ENCODE measurements at places on chromosomes 4 and X.

DNA sequence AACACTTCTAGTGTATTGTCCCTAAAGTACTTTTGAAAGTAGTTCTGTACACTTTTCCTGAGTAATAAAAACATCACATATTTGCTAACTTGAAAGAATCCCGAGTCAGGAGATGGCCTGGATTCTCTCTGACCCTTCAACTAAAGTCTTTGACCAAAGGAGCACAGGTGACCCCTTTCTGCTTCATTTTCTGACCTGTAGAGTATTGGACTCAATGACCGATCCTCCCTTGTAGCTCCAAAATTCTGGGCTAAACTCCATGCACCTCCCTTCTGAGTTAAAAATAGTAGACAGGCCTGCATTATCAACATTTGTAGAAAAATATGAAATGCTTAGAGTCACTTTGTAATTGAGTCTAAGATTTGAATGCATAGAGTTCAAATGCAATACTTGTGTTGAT is 4.0 kb upstream of the TAPT1 start:
- no peak for DNase-seq

DNA sequence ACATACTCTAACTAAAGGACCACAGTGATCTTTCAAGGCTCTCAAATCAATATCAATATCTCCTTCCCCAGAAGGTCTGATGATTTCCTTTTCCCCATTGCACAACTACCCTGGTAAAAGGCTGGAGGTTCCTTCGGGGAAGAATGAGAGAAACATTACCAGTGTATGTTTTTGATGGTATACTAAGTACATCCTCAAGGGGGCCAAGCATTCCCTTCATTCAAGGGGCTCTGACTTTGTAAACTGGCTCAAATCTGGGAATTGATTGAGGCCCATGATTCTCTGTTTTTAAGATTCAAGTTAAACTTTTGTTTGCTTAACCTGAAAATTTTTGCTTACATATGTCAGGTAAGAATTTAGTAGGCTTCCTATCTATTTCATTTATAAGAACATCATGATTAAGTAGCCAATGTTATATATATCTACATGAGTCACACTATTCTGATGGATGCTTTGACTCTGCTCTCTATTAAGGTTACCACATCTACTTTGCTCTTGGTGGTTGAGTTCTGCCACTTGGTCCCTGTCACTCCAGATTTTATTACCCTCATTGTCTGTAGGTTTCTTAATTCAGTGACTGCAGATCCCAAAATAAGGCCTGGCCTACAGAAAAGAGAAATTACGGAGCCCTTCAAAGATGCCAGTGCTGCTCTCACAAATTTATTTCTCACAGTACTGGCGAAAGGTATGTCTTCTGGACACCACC is 16.4 kb upstream of the GUCY1B1 start:
- DNase-seq: no peak

- no peak for DNase-seq
These were observed 475.3 kb downstream of the EPHA5 start for GRCh38 chr4:65195002-65195401.

DNA sequence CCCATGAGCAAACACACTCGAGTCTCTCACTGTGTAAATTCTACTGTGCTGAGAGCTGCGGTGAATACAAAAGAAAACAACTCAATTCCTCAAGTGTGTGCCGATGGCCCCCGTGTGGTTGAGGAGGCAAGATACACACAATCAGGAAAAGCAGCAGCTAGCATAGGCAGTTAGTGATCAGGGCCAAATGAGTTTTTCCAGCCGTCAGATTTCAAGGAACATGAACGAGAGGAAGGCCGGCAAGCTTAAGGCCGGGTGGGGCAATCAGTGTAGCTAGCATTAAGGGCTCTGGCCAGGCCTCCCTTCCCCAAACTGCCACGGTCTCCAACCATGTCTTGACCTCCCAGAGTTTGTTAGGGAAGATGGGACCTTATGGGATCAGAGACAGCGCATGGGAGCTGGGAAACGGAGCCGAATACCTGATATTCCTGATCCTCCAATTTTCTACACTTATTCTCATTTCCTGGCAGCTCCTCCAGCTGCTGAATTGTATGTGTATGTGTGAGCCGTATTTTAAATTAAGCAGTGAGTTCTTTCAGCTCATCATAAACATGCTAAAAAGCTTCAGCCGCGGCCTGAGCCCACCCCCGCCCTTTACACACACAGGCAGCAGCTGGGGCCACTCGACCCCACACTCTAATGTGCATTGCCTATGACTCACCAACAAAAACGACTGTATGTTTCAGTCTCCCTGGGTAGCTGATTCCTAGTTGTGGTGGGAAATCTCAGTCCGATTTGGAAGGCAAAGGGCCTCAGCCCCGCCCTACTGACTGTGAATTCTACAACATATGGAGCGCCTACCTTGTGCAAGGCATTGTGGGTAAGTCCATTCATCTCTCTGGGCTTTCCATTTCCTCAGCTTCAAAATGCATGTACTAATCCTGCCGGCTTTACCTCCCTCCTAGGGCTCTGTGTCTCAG is 59.9 kb downstream of the RTL9 start:
- no peak for DNase-seq

- no peak for DNase-seq
These were observed 723 bp downstream of the NKX6-1 start for GRCh38 chr4:84498203-84498934.

- no peak for DNase-seq
These were observed 2.8 kb downstream of the PSMD10 start for GRCh38 chrX:108088511-108088910.

- DNase-seq: no peak
These were observed 2185.9 kb upstream of the TENM3 start for GRCh38 chr4:180057299-180057721.

GRCh38 chr4:94298725-94299252 is 43.8 kb downstream of the HPGDS start:
- DNase-seq: no peak

DNA sequence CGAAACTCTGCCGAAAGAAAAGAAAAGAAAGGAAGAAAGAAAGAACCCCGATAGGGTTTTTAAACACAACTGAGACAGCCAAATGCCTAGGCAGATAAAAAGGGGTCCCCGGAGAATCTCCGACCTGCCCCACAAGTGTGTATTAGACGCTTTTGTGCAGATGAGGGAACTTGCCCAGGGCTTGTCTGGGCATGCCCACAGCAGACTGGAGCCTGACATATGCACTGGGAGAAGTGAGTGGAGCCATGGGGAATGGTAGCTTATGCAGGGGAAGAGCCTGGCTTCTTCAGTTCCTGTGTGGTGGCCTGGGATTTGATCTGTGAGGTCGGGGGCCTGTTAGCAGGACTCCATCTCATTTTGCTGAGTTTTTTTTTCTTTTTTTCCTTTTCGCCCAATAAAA is 199.0 kb downstream of the GPC3 start:
- no peak for DNase-seq

- no peak for DNase-seq
These were observed 149.7 kb downstream of the RRAGB start for GRCh38 chrX:55867181-55867651.

GRCh38 chr4:4506961-4507360 is 34.9 kb downstream of the STX18 start:
- DNase-seq: no peak
